Activated CD4-positive, alpha-beta T cell treated with anti-CD3 and anti-CD28 coated beads, Interleukin-2, Interleukin-4, amounts not matched to agents 100 ng/mL and 50 ng/mL, durations not matched to agents 16 hours and 8 hours (primary cell): ENCODE measurements at places on chromosomes 7 and 10.

GRCh38 chr10:77398986-77399755 is 238.4 kb downstream of the KCNMA1 start:
- DNase-seq, result no peak

DNA sequence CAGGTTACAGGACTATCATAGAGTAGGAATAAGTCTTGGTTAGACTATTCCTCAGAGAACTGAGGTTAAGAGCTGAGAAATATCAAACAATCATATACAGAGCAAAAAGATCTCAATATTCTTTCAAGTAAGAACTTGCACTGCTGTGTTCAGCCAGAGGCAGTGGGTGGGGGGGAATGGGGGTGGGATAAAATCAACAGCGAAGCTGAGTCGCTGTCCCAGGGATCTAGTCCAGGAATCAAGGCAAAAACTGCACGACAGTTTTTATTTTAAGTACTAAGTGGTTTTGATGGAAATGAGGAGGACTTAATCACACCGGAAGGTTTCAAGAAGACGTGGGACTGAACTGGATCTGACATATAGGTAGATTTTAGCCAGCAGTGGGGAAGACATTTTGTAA is 159.1 kb downstream of the SRPK2 start:
- DNase-seq, result no peak

DNA sequence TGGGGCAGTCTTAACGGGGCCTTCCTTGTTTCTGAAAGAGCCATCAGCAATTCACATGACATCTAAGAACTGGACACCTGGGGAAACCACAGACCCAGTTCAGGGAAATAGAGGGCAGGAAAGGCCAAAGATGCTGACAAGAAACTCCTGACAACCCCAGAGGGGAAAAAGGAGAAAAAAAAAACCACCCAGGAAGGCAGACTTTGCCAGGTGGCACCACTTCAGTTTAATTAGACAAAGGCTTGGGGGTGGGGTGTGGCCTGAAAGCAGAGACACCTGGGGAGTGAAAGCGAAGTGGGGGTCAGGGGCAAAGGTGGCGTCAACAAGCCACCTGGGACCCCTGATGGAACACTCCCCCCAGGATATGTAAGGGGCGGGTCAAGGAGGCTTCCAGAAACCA is 53.6 kb downstream of the RAB11FIP2 start:
- DNase-seq, result no peak

DNA sequence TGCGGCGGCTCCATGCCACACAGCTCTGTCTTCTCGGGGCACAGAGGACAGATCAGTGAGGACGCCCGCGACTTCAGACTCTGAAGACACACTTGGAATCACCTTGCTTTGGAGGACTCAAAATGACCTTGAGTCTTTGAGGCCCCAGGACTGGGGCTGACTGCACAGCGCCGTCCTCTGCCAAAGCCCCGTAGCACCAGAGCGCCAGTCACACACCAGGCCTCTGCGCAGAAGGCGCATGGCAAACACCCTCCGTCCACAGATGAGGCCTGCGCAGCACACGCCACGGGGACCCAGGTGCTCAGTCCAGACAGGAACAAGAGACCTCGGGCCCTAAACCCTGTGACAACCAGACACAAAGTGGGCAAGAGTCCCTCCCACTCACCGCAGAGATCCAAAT is 134.7 kb downstream of the MAD1L1 start:
- DNase-seq, result no peak

DNA sequence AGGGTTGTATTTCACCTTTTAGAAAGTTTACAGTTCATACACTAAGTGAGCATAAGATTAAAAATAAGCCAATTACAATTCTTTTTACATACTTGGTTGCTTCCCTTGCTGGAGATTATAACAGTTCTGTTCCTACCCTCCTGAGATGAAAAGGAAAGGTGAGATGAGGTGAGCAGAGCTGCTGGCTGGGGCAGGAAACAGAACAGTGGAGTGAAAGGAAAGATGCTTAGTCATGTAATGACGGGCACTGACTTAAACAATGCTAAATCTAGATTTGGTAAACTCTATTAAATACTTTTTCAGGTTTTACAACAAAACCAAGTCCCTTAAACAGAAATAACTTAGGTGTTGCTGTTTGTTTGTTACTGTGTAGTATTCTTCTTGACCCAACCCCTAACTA is 19.9 kb upstream of the ZEB1 start:
- no peak for DNase-seq

DNA sequence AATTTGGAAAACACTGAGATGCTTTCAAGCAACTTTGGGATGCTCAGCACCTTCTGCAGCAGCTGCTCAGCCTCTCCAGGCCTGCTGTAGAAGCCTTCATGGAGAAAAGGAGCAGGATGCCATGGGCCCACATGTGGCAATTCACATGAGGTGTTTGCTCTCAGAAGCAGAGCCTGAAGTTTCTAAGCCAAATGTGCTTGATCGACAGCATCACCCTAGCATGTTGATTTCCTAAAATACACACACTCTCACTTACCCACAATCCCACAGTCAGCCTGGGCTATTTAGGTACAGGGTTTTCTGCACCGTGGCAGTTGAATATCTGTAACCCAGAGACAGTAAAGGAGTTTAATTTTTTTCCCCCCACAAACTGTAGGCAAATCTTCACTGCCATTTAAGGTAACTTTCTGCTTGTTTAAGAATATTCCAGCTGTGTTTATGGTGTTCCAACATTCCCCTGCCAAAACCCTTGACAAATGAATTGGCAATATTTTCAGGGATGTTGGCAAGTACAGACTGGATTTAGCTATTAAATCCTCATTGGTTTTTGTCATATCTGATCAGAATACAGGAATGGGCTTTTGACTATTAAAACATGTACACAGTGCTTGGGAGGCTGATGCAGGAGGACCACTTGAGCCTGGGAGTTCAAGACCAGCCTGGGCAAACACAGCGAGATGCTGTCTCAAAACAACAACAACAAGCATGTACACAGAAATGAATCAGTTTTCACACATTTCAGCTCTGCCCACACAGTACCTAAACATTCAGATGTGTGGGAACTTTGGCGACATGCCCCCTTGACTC is 244.2 kb downstream of the CELF2 start:
- DNase-seq, result no peak

DNA sequence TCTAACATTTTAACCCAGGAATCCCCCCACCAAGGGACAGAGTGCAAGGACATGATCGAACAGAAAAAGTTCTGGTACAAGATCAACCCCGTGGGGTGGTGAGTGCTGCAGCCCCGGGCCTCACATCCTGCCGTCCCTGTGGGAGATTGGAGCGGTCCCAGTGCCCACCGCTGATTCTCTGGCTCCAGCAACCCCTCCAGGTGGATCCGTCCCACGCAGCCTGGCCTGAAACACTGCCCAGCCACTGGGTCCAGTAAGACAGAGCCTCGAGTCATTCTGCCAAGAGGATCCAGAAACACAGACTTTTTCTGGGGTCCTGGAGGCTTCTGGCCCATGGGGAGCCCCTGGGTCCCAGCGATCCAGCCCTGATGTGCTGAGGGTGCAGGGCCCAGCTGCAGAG is 29.5 kb downstream of the GRIFIN start:
- DNase-seq, result no peak
